ENCODE measurements at places on chromosomes 11 and 22.

GRCh38 chr11:33970984-33971466 lies 79.1 kb upstream of the LMO2 start:
- DNase-seq: no peak

DNA sequence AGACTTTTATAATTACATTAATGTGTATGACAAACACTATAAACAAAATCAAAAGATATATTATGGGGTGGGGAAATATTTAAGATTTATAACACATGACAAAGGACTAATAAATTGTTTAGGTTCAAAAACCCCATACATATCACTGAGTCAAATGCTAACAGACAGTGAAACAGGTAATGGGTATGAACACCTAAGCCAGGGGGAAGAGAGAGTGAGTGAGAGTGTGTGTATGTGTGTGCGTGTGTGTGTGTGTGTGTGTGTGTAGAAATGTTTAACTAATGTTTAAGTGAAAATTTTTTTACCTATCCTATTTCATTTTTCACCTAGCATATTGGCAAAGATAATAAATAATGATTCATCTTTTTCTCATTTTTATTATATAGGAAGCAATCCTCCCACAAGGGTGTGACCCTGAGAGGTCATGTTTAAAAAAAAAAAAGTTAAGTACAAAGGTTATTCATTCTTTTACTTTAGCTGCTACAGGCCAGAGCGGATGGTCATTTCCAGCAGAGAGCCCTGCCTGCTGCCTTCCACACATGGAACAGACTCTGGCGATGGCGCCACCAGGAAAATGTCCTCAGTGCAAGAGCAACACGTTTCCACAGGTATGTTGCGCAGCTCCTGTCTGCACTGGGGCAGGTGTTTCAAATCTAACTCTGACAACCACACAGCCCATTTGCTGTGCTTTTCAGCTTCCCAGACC lies 72.9 kb downstream of the PISD start:
- no peak for DNase-seq

GRCh38 chr11:45665206-45665932 lies at the start of gene CHST1:
Gene CHST1 (minus strand): TSS chr11:45665622. CDS start chr11:45650923, 14,699 bp downstream.
- no peak for DNase-seq

GRCh38 chr11:115623021-115623451 lies 118.8 kb upstream of the CADM1 start:
- DNase-seq: no peak

GRCh38 chr11:132999031-132999430 lies 533.3 kb downstream of the OPCML start:
- no peak for DNase-seq

GRCh38 chr11:36292311-36292722 lies 3.1 kb upstream of the COMMD9 start:
- DNase-seq: no peak

GRCh38 chr22:19398206-19398605 lies 33.3 kb downstream of the HIRA start:
- no peak for DNase-seq

- DNase-seq: no peak
Measured at GRCh38 chr11:36057379-36058042, 113.6 kb downstream of the LDLRAD3 start.

GRCh38 chr22:27594474-27595134 lies 207.0 kb downstream of the MN1 start:
- no peak for DNase-seq

- DNase-seq: no peak
Measured at GRCh38 chr11:125261588-125261987, 97.0 kb downstream of the PKNOX2 start.

Data from activated T-helper 1 cell treated with anti-CD3 and anti-CD28 coated beads, Interleukin-2, amount 50 U/mL, for 16 hours (primary cell).